Activated naive CD4-positive, alpha-beta T cell (primary cell): ENCODE measurements at places on chromosomes 1 and 21.

DNA sequence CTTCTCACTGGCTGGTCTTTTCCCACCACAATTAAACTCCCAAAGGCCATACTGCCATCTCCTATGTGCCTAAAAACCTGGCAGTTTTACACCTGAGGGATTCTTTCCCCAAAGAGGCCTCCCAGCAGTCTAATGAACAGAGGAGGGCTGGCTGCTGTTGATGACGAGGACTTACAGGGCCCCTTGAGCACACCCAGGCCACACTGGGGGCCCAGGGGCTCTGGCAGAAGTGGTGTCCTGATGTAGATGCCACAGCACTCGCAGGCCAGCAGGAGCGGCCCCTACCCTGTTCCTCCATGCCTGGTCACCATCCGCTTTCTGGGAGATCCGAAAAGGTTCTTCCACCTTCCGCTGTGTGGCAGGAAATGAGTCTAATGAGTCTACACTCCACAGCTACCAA, 24.2 kb downstream of the POFUT2 start:
- DNase-seq: no peak

GRCh38 chr1:199616947-199617346, 410.6 kb upstream of the NR5A2 start:
- DNase-seq: no peak

- DNase-seq: no peak
Observed at GRCh38 chr1:5109633-5110032, 455.2 kb downstream of the AJAP1 start.

- no peak for DNase-seq
Observed at GRCh38 chr1:79737193-79737592, 730.7 kb upstream of the ADGRL4 start.

GRCh38 chr1:222045236-222045635, 303.3 kb upstream of the DUSP10 start:
- no peak for DNase-seq
